Thoracic aorta (tissue), 2 donors: ENCODE measurements at places on chromosomes 3 and 15.

- DNase-seq, result no peak
Observed at GRCh38 chr3:14228681-14229470, 50.3 kb downstream of the LSM3 start.

DNA sequence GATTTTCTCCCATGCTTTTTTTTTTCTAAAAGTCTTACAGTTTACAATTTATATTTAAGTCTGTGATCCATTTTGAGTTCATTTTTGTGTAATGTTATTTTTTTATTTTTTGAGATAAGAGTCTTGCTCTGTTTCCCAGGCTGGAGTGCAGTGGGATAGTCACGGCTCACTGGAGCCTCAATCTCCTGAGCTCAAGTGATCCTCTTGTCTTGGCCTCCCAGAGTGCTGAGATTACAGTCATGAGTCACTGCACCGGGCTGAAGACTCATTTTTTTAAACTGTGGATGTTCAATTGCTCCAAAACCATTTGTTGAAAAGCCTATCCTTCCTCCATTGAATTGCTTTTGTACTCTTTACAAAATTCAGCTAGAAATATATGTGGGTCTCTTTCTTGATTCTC lies 19.5 kb downstream of the LNP1 start:
- no peak for DNase-seq

- DNase-seq, result no peak
Observed at GRCh38 chr3:190863119-190863465, 598 bp upstream of the GMNC start.

DNA sequence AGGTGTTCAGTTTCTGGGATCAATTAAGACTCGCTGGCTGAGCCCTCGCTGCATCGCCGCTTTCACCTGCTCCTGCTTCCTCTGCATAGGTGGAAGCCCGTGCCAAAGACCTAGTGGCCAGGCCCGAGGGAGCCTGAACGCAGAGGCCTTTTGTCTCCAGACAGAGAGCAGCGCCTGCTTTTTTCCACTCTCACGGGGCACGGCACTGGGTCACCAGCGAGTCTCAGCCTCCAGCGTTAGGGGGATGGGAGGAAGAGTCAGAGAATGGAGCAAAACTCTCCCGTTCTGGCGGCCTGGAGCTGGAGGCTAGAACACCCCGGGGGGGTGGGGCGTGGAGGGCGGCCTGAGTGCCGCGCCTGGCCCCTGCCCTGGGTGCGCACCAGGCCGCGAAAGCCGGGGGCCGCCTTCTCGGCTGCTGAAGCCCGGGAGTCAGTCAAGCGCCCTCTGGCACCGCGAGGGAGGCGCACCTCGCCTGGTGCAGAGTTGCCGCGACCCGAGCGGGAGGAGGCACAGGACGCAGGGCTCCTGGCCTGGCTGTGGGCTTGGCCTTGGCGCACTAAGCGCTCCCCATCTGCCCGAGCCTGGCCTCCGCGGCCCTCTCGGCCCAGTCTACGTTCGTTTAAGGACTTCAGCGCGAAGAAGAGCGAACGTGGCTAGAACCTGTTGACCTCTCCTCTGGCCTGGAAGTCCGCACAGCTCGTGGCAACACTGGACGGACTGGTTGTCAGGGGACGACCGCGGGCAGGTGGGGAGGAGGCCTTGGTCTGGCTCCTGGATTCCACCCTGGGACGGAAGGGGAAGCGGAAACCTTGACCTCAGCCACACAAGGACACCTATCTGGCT lies 21.5 kb downstream of the NR2F2 start:
- no peak for DNase-seq

GRCh38 chr3:40800343-40800742 lies 275.6 kb downstream of the ZNF621 start:
- DNase-seq, result no peak
